ENCODE measurements at places on chromosomes 3 and 15.

DNA sequence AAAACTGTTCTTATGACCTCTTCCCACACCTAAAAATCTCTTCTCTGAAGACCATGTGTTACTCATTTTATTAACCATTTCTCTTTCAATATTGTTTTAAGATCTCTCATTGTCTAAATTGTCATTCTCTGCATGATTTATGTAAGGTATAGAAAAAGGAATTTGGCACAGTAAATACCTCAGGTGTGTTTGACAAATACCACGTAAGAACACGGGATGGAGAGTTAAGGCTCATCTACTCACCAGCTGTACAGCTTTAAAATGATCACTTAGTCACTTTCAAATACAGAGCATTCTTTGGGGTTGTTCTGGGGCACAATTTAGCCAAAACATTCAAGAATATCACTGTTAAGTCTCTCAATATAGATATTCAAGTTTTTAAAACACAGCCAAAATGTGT lies 627.1 kb downstream of the MCTP2 start:
- no peak for DNase-seq

DNA sequence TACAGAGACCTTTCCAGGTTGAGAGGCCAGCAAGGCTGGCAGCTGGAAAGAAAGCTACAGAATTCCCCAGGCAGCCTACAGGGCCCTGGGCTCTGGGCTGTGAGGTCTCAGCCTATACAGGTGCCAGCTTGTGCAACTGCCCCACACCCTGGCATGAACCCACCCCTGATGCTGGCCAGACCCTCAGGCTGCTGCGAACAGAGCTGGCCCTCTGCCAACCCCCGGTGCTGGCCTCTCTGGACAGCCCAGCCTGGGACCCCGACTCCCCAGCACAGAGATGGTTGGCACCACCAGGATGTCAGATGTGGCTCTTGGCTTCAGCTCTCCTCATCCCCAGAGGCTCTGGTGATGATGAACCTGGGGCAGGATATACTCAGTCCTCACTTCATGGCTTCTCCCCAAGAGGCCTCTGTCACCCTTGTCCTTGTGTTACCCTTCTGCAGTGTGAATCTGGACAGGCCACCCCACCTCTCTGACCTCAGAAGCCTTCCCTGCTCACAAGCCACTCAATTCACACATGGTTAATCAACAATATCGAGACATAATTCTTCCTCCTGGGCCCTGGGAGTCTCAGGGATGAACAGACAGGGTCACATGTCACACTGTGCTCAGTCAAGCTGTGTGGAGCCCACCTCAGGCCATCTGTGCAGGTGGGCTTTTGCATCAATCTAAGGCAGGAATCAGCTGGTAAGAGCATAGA lies 11.0 kb upstream of the BFSP2 start:
- DNase-seq = no peak

DNA sequence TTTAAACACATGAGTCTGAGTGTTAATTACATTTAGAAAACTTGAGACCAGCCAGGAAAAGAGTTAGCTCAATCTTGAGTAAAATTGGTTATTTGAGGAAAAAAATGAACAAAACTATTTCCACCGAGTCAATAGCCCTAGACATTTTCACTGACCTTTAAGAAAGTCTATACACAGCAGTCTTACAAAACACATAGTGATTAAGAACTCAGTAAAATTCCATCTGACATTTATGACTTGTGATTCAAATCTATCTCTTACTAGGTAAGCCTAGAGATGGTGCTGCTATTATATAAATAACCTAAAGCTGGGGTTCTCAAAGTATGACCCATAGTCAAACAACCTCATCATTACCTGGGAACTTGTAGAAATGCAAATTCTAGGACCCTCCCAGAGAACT lies 109.1 kb upstream of the COL8A1 start:
- no peak for DNase-seq

GRCh38 chr3:52043750-52044149 lies 12.6 kb downstream of the DUSP7 start:
- DNase-seq = no peak

- no peak for DNase-seq
These were observed 171.5 kb upstream of the NANOGP8 start for GRCh38 chr15:35256551-35256950.

Measured in activated CD4-positive, alpha-beta T cell treated with anti-CD3 and anti-CD28 coated beads, Interleukin-2, Interleukin-4, amounts not matched to agents 100 ng/mL and 50 ng/mL, durations not matched to agents 16 hours and 8 hours (primary cell).